NCI-H69 (cell line): ENCODE measurements at places on chromosomes 11 and 22.

DNA sequence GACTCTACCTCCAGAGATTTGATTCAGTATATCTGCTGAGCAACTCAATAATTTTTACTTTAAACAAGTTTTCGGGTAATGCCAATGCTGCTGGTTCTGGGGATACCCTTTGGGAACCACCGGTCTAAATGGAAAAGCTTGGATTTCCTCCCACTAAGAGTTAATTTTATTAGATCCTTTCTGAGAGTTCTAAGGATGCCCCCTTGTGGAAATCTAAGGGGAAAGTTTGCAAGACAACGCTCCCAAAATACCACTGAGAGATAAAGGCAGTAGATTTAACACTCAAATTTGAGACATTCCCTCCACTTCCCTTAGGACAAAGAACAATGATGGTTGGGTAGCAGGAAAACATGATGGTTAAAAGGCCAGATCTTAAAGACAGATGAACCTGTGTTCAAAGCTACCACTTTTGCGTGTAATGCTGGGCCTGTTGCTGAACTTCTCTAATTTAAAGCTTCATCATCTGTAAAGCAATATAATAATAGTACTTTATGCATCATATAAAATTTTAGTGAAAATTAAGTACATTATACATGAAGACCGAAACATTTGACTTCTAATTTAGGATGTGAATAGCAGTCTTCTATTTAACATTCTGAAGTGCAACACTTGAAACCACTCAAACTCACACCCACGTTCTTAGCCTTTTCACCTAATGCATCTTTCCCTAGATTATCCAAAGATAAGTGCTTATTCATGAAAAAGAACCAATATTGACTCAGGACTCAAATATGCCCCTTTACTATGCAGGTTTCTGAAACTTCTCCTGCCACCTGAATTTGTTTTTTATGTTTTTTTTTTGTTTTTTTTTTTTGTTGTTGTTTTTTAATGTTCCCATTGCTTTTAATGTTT, 110.1 kb upstream of the LUZP2 start:
- DNase-seq, result peak; percentile 79

GRCh38 chr22:17109113-17109865, 11.9 kb downstream of the TMEM121B start:
- no peak for DNase-seq

DNA sequence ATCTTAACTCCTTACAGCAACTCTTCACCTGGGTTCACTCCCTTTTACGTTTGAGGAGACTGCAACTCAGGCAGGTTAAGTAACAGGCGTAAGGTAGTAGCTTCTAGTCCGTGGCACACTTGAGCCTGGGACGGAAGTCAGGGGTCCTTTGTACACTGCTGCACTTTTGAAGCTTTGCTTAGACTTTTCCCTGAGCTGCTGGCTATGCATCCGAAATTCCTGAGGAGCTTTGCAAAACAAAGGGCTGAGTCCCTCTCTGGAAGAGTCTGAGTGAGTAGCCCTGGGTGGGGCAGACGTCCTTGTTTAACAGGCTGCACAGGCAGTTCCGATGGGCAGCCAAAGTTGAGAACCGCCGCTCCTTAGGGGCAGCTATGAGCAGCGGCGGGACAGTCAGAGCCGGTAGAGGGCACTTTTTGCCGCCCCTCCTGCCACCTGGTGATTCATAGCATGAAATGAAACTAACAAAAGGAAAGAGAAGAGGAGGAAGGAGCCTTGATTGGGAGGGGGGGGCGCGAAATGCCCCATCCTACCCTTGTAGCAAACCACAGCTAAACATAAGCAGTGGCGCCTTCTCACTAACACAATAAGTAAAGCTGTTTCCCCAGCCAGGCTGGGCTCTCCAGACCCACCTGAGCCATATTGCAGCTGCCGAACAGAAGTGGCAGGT, 1.4 kb downstream of the TMEM109 start:
- peak; percentile 31 for DNase-seq

DNA sequence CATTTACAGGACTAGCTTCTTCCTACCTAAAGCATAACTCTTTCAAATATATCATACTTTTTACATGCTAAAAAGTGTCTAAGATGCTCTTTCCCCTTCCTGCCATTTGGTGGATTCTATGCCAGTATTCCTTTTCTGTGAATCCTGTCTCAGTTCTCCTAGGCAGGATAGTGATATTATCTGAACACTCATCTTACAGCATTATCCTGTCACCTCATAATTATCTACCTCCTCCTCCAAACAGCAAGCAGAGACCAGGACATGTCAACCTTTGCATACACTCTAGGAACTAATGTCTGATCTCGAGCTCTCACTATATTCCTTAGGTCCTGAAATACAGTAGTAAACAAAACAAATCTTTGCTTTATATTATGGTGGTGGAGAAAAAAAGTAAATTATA, 275.5 kb downstream of the FAM181B start:
- DNase-seq, result peak; percentile 18

DNA sequence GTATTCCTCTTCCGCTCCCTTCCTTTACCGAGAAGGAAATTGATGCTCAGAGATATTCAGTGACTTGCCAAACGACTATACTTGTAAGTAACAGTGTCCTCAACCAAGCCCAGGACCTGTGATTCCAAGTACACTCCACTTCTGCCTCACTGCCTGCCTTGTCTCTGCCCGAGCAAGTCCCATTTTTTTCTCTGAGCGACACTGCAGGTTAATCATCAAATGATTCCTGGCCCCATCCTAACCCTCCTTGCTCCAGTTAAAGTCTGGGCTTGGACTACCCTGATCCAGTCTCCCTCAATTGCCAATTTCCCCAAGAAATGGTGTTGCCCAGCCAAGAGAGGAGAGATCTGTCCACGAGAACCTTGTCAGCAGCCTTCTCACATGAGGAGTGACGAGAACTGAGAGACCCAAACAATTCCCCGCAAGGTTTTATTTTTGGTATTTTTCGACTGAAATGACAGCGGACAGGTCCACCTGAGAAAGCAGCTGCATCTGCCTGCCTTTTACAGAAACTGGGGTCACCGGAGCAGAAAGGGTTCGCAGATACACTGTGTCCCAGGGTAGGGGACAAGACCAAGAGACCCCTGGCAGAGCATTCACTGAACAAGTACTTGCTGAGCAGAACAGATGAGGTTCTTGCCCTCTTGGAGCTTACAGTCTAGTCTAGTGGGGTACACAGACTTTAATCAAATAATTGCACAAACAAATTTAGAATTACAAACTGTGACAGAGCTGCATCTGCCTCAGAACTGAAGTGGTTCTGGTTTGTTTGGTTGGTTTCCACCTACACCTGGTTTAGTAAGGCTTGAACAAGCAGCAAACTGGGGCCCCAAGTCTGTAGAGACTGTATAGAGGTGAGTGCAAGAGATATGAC, 11.4 kb downstream of the POU2AF1 start:
- DNase-seq, result no peak

GRCh38 chr11:6411594-6412031, 7.3 kb downstream of the APBB1 start:
- DNase-seq, result no peak

DNA sequence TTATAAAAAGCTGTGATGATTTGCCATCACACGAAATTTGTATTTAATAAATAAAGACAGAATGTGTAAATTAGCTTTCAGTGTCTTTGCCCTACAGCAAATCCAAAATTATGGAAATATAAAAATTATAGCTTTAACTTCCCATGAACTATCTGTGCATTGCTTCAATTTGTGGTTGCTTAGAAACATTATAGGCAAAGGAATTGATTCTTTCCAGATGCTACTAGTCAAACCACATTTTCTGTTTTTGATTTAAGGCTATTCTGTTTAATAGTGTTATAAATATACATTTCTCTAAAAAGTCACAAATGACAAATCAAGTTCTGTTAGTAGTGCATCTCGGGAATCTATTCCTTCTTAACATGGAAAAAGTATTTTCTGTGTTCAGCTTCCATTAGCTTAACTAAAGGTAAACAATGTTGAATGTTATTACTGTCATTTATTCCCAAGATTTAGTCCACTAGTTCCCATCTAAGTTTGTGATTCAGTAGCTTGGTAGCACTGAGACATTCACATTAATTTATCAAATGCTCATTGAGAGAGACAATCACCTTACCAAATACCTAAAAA, 1086.3 kb upstream of the CCDC90B start:
- no peak for DNase-seq

DNA sequence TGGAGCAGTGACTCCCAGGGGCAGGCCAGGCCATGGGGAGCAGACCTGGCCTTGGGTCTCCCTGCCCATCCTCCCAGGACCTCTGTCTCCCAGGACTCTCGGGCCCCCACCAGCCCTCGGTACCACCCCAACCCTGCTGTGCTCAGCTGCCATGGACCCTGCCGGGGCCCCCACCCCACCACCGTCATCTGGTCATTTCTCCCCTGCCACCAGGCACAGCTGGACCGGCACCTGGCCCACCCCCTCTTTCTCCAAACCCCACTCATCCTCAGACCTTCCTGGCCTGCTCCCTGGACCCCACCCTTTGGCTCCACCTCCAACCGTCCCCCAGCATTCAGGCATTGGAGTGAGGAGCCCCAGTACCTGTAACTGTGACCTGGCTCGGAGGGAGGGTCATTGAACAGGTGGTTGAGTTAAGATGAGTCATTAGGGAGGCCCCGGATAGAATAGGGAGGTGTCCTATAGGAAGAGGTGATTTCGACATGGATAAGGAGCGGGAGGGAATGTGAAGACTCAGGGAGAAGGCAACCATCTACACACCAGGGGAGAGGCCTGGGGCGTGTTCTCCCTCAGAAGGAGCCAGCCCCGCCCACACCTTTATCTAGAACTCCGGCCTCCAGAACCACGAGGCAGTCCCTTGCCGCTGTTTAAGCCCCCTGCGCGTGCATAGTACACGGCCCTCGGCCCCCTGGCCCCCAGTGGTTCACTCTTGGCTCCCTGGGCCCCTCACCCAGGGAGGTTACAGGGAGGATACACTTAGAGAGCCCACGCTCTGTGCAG, 1395.9 kb downstream of the BRD1 start:
- DNase-seq, result no peak

DNA sequence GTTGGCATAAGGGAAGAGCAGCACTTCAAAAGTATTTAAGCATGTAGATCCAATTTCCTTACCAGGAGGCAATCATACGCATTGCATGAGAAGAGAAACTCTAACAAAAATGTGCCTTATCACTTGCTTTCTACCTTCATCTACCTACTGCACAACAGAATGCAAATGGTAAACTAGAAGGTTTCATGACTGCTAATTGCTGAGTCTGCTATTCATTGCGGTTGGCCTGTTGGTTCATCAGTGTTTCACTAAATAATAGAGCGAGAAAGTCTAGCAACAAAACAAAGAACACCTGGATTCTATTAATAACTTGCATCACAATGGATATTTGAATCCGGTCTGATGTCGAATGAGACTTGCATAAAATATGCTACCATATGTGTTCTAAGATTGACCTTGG, 229.0 kb downstream of the OPCML start:
- DNase-seq, result no peak

DNA sequence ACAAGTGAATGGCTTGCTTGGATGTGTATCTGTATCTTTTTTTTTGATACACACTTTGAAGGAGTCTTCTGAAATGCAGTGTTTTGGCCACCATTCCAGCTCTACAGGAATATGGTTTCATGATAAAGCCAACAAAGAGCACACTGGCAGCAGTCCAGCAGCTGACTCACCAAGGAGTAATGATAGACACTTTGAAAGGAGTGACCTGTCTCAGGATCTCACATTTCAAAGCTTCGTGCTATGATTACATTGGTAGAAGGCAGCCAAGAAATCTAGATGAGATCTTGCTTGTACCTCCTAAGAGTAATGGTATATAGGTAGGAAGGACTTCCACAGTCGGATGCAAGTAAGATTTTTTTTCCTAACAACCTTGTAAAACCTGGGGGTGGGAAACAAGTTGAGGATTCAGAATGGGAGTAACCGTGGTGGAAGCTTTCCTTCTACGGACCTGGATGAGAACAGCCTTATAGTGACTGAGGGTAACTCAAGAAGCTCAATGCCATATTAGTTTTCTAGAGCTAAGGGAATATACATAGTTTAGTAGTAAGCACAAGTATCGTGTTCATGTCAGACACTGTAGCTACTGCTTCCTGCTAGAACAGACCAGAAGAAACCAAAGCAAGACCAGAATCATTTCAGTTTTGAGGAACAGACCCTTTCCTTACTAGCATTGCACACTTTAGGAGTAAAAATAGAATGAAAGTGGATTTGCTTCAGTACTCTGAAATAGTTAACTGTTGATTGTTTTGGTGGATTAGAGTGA, 25.0 kb downstream of the MTMR3 start:
- peak; percentile 95 for DNase-seq

- no peak for DNase-seq
Observed at GRCh38 chr11:111419641-111420327, 40.7 kb upstream of the POU2AF1 start.

- DNase-seq, result no peak
Observed at GRCh38 chr11:130449310-130449990, 1.0 kb downstream of the ADAMTS15 start.

GRCh38 chr11:109073032-109073822, 348.8 kb upstream of the C11orf87 start:
- no peak for DNase-seq
